HuH-7.5 (cell line): ENCODE measurements at places on chromosomes 5 and 9.

DNA sequence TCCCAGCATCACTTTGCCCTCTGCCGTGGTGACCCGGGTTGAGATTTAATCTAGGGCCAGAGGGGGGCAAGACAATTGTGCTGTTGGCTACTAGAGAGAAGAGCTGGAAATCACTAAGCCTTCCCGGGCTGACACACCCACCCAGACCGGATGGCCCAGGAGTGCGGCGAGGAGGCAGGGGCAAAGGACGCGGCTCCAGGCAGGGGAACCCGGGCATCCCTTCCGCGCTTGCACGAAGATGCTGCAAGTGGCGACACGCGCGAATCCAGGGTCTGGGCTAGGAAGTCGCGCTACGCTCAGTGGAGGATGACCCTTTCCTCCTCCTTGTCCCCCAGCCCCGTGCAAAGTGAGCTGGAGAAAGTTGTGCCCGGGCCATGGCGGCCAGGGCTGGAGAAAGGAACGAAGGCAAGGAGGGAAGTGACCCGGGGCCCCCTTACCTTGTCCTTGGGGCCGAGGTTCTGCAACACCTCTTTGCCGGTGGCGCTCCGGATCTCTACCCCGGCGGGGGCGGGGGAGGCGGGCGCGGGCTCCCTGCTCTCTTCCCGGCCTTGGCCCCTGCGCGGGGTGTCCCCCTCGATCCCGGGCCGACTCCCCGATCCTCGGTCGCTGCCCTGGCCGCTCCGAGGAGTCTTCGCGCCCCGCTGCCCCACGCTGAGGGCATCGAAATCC is 693 bp downstream of the DPYSL3 start:
- no peak for DNase-seq

DNA sequence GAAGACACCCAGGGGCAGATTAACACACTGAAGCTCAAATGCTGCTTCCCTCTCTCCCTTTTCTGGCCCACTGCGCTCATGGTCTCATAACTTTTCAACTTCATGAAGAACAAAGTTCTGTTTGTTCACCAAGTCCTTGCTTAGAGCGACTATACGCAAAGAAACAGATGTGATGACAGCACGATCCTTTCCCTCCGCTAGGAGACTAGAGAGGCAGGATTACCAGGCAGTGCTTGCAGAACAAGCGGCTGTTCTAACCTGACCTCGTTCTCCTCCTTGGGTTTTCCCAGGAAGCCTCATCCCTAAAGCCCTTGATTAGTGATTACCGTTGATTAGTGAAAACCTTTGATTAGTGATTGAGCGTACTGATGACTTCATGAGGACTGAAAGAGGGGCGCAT is 649.9 kb downstream of the IRX1 start:
- DNase-seq: no peak

DNA sequence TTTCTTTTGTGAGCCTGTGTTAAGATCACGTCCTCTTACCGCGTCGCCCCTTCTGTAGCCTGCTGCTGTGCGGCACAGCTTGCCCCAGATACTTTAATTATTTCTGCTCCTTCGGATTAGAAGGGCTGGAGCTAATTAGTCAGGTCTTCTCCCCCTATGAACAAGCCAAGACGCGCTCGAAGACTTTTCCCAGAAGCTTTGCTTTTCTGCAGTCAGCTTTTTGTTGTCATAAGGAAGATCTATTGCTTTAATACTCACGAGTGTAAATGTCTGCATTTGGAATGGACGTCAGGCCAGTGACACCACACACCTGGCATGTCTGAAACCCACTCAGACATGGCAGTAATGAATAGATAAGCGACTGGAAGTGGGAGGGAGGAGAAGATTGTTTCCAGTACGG is 37.0 kb downstream of the PRUNE2 start:
- no peak for DNase-seq

DNA sequence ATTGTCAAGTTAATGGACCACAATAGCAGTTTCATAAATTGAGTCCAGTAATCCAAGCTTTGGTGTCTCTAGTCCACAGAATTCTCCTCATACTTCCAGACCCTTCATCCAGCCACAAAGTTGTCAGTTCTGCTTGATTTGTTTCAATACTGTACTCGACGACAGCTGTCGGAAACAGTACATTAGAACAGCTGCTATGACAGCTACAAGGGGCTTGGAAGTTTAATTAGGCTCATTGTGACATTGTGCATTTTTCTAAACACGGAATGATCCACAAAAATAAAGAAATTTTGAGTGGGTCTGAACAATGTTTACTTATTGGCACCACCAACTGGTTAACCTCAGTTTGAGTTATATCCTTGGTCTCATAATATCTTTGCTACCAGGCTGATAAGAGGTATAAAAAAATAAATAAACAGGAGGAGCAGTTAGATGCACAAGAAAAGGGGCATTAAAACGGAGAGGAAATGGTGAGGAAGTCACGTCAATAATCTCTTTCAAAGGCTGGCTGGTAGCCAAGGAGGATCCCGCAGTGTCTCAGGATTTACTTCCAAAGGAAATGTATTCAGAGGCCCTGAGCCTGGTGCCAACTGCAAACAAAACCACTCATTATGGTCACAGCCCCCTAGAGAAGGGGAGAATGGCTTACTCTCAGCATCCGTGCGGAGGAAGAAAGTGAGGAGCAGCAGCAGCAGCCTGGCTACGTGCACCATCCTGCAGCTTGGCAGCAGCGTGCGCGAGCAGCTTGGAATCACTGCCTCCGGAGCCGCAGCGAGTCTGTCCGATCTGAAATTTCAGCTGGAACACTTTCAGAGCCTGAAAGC is 933.8 kb upstream of the DMAC1 start:
- DNase-seq: no peak

DNA sequence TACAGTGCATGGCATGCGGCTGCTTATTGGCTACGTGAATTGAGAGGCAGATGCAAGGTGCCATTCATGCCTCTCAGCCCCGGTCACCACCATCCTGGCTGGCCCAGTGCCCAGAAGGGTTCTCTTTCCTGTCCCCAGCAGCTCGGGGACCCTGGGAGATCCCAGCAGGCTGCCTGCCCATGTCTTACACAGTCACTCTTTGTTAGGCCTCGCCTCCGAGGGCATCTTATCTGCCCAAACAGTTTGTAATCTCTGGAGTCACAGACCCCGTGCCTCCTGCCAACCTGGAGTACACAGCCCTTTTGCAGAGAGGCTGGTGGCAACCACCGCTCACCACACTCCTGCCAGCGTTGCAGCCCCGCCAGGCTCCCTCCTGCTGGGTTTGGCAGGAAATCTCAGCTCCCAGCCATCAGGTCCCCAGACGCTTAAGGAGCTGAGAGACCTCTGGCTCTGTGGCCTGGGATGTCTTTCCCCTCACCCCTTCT is 7.0 kb upstream of the AK1 start:
- no peak for DNase-seq

DNA sequence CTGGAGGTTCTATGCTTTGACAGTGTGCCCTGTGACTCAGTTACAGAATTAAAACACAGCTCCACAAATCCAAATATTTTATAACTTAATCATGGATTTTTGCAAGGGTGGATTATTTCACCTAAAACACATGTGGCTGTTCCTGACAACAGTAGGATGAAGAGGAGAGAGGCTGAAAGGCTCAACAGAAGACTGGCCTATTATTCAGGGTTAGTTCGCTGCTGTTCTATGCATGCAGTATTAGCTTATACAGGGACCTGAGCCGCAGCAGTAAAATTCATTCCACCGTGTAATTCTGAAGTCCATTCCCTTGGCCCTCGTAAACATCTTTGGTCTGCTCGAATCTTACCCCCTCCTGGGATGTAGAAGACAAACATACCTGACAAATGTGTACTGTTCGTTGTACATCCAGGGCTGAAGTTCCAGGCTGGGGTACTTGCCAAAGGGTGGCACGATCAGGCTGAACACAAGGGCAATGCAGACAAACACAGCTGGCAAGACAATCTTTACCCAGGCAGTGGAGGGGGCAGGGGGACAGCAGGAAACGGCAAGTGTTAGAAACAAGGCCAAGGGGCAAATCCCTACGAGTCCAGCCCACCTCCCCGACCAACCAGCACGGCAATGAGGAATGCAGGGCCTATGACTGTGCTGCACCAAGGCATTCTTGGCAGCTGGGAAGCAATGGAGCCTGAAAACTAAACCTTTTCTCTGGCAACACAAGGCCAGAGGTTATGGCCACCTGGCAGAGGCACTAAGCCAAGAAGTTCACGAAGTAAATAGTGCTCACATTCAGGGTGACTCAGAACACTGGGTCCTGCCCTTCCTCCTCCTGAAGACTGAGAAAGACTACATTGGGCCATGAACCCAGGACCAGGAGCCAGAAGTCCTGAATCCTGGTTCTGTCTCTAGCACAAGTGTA is 46.8 kb downstream of the NIPSNAP3B start:
- DNase-seq: no peak

GRCh38 chr5:173278172-173278571 is 43.2 kb upstream of the NKX2-5 start:
- DNase-seq: no peak

DNA sequence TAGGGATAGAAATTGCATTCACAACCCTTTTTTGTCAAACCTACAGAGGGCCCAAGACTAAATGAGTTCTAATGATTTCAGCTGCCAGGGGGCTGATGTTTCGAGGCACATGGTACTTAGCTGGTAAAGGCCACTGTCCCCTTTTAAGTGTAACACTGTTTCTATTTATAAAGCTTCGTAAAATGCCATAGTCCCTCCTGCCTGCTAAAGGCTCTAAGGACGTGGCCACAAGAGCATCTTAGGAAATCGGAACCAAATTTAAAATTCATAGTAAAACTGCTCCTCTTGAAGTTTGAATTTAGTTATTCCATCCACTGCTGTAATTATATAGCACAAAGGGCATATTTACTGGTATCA is 170.3 kb upstream of the WWC1 start:
- no peak for DNase-seq

GRCh38 chr9:107894572-107895261 is 405.1 kb upstream of the KLF4 start:
- DNase-seq: no peak

DNA sequence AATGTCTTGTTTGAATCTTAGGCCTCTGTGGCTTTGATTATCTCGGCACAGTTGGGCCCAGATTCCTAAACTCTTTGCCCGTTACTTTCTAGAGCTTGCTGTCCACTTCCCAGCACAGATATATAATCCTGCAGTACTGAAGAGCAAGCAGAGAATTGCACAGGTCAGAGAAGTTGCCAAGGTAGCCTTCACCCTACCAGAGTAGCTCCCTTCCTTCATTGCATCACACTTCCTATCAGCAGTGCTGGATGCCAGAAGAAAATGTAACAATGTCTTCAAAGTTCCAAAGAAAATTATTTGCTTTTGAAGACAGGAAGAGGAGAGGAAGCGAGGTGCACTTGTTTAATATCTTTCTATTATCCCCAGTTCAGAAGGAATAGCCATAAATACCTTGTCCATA is 38.1 kb upstream of the SPATA31D4 start:
- DNase-seq: no peak

DNA sequence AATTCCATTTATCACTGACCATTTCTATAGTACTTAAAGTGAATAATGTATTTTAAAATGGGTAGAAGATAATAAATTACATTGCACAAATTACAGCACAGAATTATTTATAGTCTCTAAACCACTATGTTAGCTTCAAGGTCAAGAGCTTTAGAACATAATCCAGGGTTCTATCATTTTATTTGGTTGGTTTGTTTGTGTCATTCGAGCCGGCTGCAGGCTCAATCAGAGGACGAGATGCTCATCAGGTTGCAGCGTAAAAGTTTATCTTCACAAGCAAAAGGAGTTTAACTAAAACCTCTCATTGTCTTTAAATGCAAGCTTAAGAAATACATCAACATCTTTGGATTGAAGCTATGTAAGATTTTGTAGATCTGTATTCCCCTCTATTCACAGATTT is 523.8 kb downstream of the EFNA5 start:
- DNase-seq: no peak

DNA sequence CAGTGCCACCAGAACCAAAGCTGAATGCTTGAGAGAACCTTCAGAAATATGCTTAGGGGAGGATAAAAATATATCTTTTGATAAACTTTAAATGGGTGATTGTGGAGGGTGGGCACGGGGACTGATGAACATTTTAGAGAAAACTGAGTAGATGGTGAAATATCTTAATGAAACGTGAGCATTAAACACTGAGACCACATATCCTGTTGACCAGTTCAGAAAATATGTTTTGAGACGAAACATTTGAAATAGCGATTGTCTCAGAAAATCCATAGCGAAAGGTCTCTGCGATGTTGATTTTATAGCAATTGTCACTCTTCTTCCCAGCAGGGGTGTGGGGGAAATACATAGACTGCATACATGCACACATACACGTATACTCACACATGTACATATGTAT is 231.0 kb downstream of the ESM1 start:
- DNase-seq: no peak

- no peak for DNase-seq
These were observed 900.6 kb upstream of the COX7C start for GRCh38 chr5:85717203-85717563.

DNA sequence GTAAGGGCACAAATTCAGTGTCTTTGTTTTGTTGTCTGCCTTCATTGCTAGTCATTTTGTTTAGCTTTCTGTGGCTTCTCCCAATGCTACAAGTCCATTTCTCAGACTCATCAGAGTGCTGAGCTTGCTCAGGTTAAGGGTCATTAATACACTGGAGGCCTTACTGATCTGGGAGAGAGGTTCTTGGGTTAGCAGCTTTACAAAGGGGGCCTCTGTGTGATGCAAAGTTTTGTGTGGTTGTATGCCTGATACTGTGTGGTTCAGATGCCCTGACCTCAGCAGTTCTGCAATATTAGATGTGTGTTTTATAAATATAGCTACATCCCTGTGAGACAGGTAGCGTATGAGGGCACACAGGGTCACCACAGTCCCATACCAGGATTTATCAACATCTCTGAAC is 34.8 kb upstream of the SMARCA2 start:
- no peak for DNase-seq
